ENCODE measurements at places on chromosomes 4 and X. TPM values are rescaled to one million over a fixed set of nuclear protein-coding genes. Genes with fewer than 3 reads are reported as not detected.
A peak's percentile ranks its signal among the peaks of the same experiment; 100 is the strongest.

MAGEA11 gene
- total RNA-seq: not detected

MAP3K15 gene
- total RNA-seq: not detected

LIN54 gene
- total RNA-seq: 18.0 TPM

DNA sequence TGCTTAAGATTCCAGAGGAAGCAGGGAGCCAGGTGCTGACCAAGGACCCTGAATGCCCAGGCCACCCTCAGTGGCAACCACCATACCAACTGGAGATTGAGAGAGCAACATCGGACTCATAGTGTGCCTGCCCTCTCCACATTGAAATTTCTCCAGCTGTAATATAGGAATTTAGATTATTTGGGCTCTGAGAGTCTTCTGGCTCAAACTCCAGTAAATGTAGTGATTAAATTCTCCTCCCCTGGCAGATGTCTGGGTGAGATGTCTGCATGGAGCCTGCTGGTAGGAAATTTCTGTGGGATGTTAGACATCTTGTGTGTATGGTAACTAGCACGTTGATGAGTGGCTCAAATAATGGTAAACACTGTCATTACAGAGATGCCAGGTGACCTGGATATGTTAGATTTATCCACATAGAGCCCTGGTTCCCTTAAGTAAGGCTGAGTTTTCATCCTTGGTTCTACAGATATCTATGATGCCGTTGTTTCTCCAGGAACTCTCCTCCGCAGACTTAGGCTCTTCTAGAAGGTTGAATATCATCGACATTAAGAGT, 70.6 kb downstream of the CLNK start:
- DNase-seq: no peak

DNA sequence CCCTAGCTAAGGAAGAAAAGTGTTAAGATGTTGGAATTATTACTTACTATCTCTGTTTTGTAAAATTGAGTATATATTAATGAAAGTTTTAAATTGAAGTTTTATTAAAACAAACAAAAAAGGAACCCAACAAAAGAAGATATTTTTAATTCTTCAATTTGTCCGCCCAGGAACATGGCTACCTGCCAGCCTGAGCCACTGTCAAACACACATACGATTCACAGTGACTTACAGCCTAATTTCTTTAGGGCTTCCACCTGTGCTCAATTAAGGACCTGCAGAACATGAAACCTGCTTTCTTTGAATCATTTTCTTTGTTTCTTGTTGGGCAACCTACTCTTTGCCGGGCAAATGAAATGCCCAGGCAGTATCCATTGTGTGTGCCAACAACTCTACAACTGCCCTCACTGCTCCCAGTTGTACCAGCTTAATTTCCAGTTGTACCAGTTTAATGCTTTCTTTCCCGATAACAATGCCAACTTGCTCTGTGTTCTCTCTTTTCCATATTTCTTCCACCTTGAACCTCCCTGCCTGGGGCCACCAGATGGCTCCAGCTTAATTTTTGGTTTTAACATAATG, 181.7 kb downstream of the GBA3 start:
- DNase-seq: no peak

DNA sequence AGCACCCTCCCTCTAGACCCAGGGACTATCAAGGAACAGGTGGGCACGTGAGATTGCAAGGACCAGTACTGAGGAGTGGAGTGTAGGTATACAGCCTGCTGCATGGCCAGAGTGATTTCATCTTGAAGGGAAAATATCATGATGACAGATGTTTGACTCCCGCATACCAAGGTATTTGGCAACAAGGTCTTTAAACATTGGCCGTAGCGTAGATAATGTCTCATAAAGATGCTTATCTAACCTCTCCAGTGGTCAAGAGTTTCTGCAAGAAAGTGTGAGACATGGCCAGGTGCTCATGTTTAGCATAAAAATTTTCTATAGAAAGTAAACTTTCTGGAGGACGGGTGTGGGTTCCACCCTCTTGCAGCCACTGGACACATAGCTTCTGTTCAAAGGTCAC, 18.7 kb upstream of the ZNF630 start:
- DNase-seq: no peak

GRCh38 chr4:1882850-1883271, 11.7 kb downstream of the NSD2 start:
- no peak for DNase-seq

GRCh38 chr4:7285244-7286094, 93.1 kb downstream of the SORCS2 start:
- DNase-seq: no peak

DNA sequence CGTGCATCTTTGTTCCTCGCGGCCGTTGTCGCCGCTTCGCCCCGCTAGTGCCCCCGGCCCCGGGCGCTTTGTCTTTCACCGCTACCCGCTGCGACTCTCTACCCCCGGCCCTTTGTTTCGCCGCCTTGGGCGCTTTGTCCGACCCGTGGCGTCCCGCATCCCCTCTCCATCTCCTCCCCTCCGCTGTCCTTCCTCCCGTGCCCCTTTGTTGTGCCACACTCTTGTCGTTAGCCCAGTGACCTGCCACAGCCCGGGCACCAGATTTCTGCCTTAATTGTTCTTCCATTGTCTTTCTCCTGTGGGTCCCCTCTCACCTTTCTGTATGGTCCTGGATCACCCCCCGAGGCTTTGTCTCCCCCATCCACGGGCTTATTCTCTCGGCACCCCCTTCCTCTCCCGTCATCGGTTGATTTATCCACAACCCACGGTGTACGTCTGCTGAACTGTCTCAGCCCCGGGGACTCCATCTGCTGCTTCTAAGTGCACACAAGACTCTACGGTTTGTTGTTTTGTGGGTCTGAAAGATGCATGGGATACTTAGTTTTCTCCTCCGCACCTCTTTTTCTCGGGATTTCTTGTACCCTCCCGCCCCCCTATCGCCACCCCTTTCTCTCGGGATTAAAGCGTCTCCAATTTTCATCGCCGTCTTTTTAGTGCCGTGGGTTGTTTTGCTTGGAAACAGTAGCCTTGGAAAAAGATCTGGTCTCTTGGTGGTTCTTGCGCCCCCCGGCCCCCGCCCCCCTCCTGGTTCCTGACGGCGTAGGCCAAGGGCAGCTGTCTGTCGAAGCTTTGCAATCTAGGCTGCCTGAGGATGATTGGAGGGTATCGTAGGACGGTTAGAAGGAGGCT, 783 bp downstream of the RBPJ start:
- peak; percentile 68 for DNase-seq

DNA sequence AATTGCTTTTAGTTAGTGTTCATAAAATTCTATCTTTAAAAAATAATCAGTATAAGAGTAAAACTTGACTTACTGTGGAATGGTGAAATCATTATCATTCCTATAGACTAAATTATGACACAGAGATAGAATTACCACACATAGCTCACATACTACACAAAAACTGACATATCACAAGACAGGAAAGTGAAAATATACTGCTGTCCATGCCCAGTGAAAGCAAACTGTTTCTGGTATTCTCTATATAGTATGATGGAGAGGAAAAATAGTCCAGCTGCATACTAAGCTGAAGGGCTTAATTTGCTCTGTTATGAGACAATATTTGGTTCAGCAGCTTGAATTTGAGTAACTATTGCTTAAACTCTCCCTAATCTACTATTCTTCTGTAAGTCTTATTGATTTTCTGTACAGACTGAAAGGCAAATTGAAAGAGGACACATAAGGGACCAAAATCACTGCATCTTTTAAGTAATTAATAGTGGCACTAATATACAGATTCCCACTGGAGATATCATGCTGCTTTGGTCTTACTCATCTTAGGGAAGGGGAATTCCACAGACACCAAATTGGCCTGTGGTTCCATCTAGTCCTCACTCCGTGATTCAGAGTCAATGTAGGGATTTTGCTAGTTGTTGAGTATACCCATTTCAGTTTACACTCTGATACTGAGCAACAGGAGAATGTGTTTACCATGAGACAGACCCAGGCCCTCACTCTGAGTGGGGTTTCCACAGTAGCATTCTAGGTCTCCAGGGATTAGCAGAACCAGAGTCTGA, 47.4 kb upstream of the AGA start:
- no peak for DNase-seq

DNA sequence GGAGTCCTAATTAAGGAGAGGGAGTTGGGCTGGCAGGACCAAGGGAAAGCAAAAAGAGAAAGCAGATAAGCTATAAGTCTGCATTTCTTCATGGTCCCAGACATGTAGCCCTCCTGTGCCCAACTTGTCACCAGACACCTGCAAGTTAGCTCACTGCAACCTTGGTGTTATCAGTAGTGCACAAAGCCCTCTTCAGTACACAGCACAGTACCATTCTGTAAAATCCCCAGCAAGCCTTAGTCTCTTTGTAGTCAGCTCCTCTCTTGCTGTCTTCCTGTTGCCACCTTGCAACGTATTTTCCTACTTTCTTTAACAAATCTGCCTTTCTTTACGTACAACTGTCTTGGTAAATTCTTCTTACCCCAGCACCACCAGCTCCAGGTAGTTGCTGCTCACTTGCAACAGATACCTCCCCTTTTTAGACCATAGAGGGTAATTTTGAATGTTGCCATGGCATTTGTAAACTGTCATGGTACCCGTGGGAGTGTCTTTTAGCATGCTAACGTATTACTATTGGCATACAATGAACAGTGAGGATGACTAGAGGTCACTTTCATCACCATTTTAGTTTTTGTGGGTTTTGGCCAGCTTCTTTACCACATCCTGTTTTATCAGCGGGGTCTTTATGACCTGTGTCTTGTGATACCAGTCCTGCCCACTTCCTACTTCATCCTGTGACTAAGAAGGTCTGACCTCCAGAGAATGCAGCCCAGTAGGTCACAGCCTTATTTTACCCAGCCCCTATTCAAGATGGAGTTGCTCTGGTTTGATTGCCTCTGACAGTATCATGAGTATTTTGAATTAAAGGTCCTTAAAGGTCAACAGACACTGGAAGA, 28.3 kb upstream of the AP1S2 start:
- no peak for DNase-seq

DNA sequence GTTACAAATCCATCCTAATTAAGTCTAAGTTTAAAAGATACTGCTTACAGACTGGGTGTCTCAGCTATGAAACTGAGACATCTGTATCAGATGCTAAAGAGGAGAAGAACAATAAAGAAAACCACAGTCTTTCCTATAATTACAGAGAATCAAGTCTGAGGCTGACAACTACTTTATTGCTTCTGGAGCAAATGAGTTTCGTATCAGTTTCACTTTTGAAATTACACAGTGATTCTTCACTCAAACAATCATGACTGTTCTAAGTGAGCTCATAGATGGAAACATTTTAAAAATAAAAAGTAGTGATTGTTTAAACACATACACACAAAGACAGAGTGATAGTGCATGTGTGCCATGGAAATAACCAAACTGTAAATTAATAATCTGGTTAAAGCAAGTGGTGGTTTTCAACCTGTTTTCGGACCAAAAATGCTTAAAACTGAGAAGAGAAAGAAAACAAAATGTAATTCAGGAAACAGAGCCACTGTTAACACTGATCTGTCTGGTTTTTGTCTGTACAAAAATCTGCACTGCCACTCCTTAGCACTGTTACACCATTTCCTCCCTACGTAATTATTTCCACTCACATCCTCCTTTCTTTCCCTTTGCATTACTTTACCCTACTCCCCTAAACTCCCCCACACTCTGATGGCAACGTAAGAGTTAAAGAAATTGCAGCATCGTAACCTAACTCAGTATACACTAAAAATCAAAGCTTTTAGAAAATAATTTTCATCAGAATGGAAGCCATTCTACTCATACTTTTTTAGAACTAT, 12.5 kb downstream of the RFC1 start:
- DNase-seq: peak; percentile 75

- DNase-seq: no peak
Observed at GRCh38 chr4:36046026-36046425, 198.3 kb downstream of the ARAP2 start.

DNA sequence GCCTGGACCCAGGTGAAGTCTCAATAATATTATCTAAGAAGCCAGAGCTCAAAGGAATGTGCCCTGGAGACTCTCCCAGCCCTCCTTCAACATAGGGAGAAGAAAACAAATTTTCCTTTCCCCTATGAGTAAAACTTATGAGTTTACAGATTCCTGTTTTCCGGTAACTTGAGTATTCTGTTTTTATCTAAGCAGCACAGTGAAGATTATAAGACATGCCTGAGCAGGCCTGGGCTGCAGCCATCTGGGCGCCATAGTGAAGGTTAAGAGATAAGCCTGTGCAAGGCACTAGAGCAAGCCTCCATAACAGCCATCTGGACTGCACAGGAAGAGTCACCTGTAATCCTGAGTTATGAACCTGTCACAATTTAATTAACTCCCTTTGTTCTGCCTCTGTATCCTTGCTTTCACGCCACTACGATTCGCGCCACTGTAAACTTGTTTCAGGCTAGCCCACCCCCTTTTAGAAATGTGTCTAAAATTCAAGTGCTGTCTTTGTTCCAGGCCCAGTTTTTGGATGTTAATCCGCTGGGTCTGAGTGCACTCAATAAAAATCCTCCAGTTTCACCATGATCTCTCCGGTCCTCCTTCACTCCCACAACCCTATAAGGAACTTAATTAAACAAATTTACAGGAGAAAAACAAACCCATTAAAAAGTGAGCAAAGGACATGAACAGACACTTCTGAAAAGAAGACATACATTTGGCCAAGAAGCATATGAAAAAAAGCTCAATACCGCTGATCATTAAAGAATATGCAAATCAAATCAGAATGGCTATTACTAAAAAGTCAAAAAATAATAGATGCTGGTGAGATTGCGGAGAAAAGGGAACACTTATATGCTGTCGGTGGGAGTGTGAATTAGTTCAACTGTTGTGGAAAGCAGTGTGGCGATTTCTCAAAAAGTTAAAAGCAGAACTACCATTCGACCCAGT, 189.5 kb downstream of the APBB2 start:
- no peak for DNase-seq

GRCh38 chr4:147311956-147312355, 168.9 kb upstream of the EDNRA start:
- DNase-seq: peak; percentile 38

Measured in stomach (tissue), 19 donors.